Amniotic stem cell (primary cell): ENCODE measurements at places on chromosomes 5 and 9.

GRCh38 chr5:135317286-135317685 is 81.7 kb downstream of the MACROH2A1 start:
- DNase-seq = no peak

- peak; percentile 73 for DNase-seq
Measured at GRCh38 chr5:95669540-95669939, 13.3 kb downstream of the SPATA9 start.

DNA sequence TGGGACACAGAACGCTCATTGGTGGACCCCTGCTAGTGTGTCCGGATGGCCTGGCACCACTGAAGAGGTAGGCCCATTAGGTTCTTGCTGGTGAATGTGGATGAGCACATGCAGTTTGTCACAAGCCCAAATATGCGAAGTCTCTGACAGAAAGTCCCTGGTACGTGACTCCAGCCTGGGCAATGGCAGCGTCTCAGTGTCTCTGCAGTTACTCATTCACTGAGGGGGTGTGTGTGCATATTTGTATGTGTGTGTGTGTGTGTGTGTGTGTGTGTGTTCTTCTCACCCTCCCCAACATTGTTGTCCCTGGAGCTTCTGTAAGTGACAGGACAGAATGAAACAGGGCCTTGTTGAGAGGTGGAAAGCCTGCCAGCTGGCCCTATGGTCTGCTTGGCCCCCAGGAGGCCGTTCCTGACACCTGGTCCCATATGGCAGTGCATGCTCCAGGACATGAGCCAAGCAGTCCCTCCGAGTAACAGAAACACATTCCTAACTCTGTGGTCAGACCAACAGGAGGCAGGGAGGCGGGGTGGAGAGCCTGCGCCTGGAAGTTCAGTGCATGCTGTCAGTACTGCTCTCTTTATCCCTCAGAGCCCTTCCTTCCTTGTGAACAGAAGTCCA is 169.9 kb downstream of the SLC28A3 start:
- DNase-seq = peak; percentile 87

- no peak for DNase-seq
Measured at GRCh38 chr9:7489036-7489435, 310.5 kb downstream of the DMAC1 start.

DNA sequence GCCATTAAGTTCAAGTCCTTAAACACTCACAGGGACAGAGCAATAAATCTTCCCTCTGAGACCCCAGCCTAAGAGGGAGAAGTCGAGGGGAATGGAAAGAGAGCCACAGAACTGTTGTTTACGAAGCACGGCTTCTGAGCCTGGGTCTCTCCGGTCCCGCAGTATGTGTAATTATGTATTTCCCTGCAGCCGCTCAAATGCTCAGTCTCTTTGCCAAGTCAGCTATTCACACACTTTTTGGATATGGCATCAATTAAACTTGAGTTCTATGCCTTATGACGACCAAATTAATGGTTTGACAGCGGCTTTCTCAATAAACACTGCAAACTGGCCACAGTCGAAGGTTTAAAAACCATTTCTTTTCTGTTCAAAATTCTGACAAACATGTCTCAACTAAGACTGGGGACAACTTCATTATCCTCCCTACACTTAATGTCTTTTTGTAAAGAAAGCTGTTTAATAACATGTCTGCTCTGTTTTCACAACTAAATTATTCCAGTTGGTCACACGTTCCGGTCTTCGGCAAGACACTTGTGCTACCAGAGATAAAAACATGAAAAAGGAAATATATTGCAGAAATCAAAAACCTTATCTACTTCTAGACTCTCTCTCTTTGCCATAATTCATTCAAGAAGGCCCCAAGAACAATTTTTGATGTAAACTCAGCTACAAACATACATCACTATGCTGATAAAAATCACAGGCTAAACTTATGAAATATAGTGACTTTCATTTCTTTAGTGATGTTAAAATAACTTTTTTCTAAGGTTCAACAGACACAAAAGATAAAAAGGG is 203.2 kb downstream of the GAPVD1 start:
- no peak for DNase-seq

DNA sequence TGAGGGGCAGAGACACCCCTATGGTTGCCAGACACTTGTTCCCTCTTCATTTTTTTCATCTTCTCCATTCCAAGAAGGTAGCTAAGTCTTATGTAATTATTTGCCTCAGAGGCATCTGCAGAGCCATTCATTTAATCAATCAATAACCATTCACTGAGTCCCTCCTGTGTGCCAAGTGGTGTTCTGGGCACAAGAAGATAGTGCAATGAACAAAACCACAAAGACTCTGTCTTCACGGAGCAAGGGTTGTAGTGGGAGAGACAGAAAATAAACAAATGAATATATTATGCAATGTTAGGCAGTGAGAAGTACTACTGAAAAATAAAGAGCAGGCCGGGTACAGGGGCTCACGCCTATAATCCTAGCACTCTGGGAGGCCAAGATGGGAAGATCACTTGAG is 41.4 kb upstream of the CTNNA1 start:
- DNase-seq = no peak

- DNase-seq = no peak
Measured at GRCh38 chr5:89241186-89241585, 358.2 kb upstream of the MEF2C start.

GRCh38 chr5:133947431-133947841 is 21.0 kb downstream of the C5orf15 start:
- DNase-seq = no peak

DNA sequence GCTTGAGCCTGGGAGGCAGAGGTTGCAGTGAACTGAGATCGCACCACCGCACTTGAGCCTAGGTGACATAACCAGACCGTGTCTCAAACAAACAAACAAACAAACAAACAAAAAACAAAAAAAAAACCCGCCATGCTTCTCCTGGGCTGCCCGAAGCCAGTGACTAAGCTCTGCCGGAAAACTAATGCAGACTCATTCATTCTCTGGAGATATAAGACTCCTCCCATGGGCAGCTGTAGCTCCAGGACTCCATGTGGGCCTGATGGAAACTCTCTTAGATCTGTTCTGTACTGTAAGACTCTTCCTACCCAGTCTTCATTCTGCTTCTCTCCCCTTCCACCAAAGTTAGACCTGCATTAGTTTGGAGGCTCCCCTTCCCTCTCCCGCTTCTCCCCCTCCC is 11.1 kb downstream of the GLDC start:
- DNase-seq = no peak

DNA sequence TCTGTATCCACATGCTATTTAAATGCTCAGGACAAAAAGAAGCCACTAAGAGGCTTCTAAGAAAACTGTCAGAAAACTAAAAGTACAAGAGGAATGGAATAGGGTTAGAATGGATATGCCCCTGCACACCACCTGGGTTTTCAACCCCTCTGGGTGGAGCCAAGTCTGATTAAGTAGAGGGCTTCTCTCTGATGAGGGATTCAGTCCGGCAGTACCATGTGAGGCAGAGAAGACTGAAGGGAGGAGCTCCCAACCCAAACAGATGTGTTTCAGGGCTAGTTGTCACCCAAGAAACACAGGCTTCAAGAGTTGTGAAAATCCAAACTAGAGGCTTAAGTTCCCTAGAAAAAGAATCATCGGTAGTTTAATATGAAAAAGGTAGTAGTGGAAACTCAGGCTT is 12.5 kb downstream of the NREP start:
- DNase-seq = no peak

GRCh38 chr9:112844771-112845542 is 45.7 kb downstream of the SLC46A2 start:
- DNase-seq = no peak

- DNase-seq = no peak
Measured at GRCh38 chr5:168434001-168434400, 52.3 kb upstream of the RARS1 start.

- DNase-seq = no peak
Measured at GRCh38 chr5:68214482-68215207, 911 bp upstream of the PIK3R1 start.

- no peak for DNase-seq
Measured at GRCh38 chr5:73318308-73318719, 130.3 kb downstream of the FOXD1 start.

DNA sequence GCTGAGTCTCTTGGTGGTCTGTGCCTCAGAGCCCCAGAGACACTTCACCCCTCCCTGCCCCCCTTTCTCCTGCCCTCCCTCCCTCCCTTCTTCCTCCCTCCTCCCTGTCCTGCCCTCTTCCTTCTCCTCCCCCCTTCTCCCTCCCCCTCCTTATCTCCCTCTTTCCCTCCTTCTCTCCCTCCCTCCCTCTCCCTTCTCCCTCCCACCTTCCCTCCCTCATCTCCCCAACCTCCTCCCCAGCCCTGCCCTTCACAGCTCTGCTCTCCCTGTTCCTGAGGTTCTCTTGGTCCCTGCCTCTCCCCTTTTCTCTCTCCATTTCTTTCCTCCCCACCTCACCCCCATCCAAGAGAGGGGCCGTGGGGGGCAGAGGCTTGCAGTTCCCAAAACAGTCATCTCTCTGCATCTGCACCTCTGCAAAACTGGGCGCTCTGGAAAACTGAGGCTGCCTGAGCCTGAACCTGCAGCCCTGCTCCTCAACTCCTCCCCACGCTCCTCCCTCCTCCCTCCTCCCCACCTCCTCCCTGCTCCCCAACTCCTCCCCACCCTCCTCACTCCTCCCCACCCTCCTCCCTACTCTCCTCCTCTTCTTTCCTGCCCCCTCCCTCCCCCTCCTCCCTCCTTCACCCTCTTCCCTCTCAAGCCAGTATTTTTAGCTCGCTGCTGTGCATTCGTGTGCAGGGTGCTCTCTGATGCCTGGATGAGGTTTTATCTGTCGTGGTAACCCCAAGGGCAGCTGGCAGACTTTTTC is 219.1 kb downstream of the C9orf50 start:
- DNase-seq = no peak

DNA sequence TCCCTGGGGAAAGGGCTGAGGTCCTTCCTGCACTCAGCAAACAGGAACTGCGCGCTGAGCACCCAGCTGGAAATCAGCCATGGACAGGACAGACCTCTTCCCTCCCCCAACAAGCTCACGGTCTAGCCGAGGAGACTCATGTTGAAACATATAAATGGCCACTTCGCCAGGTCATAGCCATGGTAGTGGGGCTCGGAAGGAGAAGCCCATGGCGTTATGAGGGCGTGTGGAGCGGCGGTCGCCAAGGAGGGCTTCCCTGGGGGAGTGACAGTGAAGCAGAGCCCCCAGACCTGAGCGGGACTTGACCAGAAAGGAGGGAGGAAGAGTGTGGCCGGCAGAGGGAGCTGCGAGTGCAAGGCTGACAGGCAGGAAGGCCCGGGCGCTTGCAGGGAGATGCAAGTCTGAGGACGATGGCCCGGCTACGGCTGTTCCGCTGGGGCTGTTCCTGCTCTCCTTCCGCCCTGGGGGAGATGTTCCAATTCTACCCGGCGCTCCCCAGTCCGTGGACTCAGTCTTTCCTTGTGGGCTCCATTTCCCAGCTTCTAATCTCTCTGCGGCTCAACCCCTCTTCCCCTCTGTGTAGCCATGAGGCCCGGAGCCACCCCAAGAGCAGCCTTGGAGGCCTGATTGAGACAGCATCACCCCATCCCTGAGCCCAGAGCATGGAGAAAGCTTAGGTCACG is 43.9 kb upstream of the PRRC2B start:
- peak; percentile 85 for DNase-seq

- no peak for DNase-seq
Measured at GRCh38 chr9:133247632-133248031, 27.4 kb downstream of the ABO start.

DNA sequence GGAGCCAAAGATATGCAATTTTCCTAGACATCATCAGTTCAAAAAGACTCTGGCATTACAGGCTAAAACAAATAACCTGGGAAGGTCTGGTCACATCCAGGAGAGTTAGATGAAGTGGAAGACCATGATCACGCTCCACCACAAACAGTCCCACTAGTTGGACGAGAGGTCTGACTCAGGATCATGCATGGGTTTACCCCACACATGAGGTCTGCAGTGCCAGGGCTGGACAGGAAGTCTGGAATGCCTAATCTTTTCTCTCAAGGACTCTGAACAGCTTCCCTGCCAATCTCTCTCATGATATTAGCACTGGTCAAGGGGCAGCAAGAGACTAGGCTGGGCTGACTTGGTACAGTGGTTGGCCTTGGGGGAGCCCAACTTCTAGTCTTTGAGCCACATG is 7.1 kb downstream of the PRUNE2 start:
- no peak for DNase-seq

GRCh38 chr5:137705106-137705505 is 30.8 kb downstream of the KLHL3 start:
- DNase-seq = no peak

DNA sequence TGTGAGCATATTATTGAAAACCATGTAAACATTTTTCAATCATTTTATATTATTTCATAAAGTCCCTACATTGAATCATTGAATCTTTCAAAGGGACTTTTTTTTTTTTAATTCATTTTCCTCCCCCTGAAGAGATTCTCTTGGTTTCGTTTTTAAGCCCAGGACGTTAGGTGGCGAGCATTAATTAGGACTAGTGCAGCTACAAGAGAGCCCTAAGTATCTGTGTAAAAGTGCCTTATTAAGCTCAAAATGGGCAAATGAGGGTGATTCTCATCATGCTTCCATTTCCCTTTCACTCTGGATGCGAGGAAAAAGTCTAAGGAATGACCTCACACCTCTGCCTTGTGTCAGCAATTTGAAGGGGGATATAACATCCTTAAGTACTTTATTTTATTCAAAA is 517.9 kb upstream of the ITGA1 start:
- no peak for DNase-seq

DNA sequence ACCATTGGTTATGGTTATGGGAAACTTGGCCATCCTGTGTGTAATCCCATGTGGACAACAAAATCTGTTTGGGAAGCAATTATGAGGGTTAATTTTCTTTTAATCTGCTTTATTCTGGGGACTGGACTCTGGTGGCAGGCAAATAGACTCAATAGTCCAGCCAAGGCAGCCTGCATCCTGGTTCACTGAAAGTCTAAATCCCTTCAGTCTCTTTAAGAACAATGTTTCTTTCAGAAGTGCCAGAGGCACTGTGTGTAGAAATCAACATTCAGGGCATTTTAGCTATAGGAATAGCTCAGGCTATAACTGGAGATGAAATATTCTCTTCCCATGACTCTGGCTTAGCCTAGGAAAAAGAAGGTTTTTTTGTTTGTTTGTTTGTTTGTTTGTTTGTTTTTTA is 118.0 kb downstream of the SPATA31D1 start:
- DNase-seq = no peak

DNA sequence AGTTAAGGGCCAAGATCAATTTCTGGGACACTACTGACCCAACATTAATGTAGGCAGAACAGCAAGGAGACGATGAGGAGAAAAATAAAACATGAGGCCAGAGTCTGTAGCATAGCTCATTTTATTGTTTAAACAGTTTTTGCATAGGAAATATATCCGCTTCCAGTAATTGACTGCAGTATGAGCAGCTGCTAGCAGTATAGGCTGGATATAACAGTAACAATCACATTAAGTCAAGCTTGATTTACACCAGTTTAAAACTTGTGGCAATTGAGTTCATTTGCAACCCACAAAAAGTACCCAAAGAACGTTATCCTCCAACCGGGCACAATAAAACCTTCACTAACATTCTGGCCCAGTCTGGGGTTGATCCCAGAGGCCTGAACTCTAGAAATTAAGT is 232.2 kb downstream of the NFIB start:
- DNase-seq = no peak
